Right ventricle myocardium inferior (tissue), 1 donor: ENCODE measurements at places on chromosomes 6 and 20.

DNA sequence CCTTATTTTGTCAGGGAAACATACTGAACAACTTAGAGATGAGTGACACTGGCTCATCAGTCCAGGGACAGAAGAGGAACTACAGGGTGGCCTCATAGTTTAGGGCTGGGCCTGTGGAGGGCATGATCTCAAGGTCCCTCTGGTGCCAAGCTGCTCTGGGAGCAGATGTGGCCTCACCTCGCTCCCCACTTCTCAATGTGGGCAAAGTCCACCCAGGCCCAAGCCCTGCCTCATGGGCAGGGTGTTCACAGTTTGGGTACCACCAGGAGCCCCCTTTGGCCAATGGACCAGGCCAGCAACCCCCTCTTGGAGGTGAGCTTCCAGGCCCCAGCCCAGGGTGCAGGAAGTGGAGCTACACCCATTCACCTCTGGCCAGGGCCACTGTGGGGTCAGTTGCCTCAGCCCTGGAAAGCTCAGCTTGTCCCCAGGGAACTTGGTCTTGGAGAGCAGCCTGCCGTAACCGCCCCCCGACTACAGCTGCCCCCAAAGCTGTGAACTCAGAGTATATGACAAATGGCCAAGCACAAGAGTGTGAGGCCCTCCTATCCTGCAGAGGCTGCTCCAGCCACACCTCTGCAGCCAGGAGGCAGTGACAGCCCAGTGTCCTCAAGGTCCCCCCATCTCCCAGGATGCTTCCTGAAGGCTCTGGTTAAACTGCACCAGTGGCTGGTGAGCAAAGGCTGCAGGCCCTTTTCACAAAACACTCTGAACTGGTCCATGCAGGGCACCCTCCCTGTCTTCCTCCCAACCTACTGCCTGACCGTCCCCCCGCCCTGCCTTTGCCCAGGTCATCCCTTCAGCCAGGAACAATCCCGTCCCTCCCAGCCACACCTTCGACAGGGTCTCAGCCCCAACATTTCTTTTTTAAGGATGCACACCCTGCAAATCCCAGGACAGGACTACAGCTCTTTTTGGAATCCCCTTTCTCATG lies 3.6 kb downstream of the ADISSP start:
- peak; percentile 69 for DNase-seq

GRCh38 chr20:48604936-48605335 lies 222.9 kb downstream of the PREX1 start:
- DNase-seq, result no peak

- DNase-seq, result no peak
These were observed 15.7 kb downstream of the CNKSR3 start for GRCh38 chr6:154494592-154495311.

GRCh38 chr6:166341977-166342348 lies 382 bp downstream of the SFT2D1 start:
- DNase-seq, result no peak

- DNase-seq, result no peak
These were observed 25.1 kb downstream of the TRIM27 start for GRCh38 chr6:28898710-28898965.

DNA sequence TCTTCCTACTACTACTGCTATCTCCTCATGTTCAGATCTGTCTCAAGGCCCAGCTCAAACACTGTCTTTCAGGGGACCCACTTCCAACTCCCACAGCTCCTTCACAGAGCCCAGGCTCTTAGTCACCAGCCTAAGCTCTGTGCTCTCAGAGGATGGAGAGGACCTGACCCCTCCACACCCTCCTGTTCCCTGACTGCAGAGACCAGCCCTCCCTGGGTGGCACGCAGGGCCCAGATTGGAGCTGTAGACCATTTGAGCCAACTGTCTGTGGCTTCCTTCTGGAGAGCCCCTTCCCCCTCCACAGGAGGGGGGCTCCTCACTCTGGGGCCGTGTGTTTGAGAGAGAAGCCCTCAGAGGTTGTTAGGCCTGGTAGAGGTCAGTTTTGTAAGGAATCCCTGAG lies 9.8 kb downstream of the SNPH start:
- no peak for DNase-seq

DNA sequence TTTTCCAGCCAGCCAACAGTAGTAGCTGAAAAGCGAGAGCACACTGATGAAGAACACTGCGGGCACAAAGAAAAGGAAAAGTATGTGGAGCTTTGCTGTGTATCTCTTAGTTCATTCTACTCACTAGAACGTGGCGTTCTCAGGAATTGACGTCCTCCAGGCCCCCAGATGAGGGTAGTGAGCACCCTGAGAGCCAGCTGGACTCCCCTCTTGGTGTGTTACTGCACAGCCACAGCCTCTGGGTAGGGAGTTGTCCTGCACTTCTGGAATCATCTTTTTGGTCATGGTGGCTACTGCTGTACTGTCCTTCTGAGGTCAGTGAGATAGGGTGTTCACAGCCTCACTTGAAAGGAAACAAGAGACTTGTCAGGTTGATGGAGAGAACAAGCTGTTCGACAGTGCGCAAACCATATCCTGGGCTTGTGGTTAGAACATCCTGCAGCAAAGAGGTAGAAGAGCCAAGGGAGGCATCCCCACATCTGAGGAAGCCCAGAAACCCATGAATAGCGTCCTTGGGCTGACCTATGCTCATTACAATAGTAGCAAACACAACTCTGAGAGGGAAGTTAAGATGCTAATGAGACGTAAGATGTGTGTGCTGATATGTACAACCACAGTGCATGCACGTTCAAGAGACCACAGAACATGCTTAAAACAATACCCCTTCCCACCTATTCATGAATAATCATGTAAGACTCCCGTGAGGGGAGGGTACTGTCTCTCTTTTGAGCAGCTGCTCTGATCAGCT lies 14.6 kb upstream of the HLA-F start:
- DNase-seq, result no peak

DNA sequence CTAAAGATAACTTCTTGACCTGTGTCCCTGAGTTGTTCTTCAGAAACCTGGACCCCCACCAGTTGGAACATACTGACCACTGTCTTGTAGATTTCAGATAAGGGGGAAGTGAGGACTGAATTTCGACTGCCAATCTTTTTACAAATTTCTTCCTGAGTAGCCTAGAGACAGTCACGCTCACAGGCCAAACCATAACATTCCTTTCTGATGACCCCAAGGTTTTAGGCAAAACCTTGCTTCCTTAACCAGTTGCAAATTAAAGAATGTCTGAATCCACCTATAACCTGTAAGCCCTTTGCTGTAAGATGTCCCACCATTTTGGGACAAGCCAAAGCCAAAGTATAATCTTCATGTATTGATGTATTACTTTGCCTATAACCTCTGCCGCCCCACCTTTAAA lies 306.9 kb downstream of the LRFN2 start:
- no peak for DNase-seq

GRCh38 chr6:36515844-36516243 lies 31.4 kb downstream of the STK38 start:
- no peak for DNase-seq

GRCh38 chr6:7150381-7151064 lies 42.8 kb downstream of the RREB1 start:
- no peak for DNase-seq

DNA sequence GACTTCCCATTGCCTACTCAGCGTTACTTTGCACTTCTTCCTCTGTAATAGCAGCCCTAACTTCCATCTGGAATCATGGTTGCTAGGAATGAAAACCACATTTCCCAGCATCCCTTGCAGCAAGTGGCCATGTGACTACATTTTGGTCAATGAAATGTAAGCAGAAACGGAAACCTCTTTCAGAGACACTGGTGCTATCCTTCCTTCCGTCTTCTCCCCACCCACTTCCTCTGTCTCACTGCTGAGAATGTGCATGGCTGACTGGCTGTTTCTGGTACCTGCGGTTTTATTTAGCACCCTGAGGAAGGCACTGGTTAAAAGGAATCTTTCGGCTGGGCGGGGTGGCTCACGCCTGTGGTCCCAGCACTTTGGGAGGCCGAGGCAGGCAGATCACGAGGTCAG lies 107.4 kb downstream of the SCML4 start:
- no peak for DNase-seq

GRCh38 chr6:53741034-53741823 lies 53.6 kb upstream of the LRRC1 start:
- DNase-seq, result no peak

- no peak for DNase-seq
These were observed 129.5 kb upstream of the PTPN1 start for GRCh38 chr20:50380697-50381040.
